ENCODE measurements at places on chromosomes 16 and 17.

GRCh38 chr16:71867939-71868338, 16.0 kb downstream of the ZNF821 start:
- no peak for DNase-seq

DNA sequence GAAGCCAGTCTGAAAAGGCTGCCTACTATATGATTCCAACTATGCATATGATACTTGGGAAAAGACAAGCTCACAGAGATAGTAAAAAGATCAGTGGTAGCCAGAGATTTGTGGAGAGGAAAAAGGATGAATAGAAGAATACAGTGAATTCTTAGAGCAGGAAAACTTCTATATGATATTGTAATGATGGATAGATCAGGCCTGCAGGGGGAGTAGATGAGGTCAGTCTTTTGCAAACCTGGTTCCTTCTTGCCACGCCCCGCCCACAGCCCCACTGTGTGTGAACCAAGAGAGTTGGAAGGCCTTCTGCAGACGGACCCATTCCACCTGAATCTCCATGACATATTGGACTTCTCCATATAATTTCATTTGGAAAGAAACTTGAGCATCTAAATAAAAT, 761 bp upstream of the CCL8 start:
- DNase-seq = no peak

DNA sequence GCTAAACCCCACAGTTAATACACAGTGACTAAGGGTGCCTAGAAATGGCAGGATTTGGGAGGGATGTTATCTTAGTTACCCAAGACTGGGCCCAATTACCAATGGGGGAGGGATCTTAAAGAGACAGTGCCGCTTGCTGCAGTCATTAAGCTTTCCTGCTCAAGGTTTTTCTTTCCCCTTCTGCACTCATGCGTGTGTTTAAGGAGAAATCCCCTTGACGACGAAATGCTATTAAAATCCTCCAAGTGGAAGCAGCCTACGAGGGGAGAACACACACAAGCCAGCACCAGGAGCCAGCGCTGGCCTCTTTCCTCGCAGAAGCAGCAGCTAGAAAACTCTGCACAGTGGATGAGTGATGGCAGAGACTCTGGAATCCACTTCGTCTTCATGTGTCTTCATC, 22.0 kb downstream of the SALL1 start:
- DNase-seq = no peak

DNA sequence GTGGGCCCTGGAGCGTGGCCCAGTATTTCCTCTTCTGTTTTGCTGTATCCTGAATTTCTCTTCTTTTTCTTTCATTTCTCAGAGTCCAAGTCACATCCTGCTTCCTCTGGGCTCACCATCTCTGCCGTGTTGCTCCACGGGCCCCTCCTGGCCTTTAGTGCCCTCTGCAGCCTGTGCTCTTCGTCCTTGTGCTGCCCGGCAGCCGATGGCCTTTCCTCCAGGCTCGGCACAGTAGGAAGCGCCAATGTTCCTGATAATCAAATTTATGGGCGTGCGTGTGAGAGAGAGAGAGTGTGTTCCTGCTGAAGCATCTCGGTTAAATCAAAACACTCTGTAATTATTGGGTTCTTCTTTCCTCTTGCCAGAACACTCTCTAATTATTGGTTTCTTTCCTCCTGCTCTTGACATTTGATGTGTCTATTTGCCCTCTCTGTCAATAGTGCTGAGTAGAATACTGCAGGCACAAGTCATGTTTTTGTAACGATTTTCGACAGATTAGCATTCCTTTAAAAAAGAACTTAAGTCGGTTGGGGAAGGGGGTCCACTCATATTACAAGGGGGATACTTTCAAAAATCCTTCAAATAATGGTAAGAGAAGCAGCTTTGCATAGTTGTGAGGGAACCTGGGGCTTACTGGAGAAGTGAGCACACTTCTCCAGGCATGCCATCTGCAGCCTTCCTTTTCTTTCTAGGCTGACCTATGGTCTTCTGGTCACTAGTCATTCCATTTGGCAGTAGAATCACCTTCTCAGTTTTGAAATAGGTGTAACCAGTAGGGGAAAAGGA, 126.6 kb downstream of the RPTOR start:
- DNase-seq = no peak

Data from GDM1 (cell line).